CD4-positive, alpha-beta T cell treated with Interleukin-2 at 100 ng/mL for 4 hours (primary cell): ENCODE measurements at places on chromosomes 7 and 10.

DNA sequence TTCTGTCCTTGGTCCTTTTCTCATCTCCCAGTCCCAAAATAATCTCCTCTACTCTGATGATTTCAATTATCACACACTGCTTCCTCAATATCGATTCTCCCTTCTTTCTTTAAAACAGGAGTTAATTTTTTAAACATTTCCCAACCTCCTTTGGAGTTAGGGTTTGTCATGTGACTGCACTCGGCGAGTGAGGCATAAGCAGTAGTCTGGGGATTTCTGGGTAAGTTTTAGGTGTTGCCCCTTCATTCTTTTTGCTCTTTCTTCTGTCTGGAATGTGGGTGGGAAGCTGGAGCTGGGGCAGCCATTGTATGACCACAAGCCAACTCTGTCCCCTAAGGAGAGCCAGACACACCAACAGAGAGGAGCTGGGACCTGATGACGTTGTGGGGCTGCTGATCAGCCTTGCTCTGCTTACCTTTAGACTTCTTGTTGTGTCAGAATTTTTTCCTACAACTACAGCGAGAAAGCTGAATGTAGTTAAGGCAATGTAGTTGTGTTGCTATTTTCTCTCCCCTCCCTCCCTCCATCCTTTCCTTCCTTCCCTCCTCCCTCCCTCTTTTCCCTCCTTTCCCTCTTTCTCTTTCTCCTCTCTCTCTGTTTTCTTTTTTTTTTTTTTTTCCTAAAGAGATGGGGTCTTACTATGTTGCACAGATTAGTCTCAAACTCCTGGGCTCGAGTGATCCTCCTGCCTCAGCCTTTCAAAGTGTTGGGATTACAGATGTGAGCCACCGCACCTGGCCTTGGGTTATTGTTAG lies 6.5 kb upstream of the TSPAN14 start:
- DNase-seq, result no peak

GRCh38 chr10:73506491-73506890 lies 10.7 kb upstream of the PPP3CB start:
- no peak for DNase-seq

DNA sequence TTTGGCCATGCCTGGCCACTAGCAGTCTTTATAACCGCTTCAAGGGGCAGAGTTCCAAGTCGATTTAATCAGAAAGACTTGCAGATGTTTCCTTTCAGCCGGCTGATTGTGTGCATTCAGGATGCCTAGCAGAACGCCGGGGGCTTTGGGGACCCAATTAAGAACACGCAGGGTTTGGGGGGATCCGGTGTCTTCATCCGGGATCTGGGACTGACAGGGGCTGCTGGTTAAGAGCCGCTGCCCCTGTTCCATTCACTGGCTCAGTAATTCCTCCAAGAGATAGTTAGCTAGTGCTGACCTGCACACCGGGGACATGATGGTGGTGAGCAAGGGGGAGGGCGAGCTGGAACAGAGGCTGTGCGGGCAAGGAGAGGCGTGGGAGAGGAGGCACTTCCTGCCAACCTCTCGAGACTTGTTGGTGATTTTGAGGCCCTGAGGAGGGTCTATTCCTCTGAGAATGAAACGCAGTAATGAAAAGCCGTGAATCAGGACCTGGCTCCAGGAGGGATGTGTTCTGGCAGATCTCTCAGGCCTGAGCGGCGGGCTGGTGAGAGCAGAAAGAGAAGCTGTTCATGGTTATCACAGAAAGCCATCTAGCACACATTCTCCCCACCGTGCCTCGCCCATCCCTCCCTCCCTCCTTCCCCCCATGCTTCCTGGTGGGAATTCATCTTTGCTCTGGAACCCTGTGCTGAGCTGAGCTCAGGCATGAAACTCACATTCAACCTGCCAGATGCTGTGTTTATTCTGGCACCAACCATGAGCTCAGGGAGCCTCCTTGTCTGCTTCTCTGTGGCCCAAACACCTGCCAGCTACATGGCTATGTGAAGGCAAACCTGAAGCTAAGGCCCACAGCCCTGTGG lies 152.0 kb downstream of the CCDC3 start:
- no peak for DNase-seq

DNA sequence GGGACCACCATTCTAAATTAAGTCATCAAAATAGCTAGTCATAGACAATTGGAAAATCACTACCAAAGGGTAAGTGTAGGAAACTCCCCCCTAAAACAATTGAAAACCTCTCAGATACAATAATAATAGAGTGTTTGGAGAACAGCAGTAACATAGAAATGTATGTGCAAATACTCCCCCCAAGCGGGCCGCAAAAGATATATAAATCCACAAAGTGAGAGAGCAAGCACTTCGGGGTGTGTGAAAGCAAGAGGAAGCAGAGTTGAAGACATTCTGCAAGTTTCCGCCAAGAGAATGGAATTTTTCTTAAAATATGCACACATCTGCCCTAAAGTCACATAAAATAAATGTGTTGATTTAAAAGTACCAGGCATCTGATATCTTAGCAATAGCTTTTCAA lies 33.3 kb downstream of the CHCHD3 start:
- no peak for DNase-seq

DNA sequence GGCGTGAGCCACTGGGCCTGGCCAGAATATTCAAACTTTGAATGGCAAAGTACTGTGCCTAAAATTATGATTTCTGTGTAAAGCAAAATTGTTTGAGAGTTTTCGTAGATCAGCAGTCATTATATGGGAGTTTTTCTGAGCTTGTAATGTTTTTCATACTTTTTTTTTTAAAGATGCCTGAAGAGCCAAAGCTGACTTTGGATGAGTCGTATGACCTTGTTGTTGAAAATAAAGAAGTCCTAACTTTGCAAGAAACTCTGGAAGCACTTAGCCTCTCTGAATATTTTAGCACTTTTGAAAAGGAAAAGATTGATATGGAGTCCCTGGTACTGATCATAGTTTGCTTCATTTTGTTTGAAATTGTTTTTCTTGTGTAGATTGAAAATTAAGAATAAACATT lies 26.7 kb downstream of the SEC23IP start:
- DNase-seq, result no peak

DNA sequence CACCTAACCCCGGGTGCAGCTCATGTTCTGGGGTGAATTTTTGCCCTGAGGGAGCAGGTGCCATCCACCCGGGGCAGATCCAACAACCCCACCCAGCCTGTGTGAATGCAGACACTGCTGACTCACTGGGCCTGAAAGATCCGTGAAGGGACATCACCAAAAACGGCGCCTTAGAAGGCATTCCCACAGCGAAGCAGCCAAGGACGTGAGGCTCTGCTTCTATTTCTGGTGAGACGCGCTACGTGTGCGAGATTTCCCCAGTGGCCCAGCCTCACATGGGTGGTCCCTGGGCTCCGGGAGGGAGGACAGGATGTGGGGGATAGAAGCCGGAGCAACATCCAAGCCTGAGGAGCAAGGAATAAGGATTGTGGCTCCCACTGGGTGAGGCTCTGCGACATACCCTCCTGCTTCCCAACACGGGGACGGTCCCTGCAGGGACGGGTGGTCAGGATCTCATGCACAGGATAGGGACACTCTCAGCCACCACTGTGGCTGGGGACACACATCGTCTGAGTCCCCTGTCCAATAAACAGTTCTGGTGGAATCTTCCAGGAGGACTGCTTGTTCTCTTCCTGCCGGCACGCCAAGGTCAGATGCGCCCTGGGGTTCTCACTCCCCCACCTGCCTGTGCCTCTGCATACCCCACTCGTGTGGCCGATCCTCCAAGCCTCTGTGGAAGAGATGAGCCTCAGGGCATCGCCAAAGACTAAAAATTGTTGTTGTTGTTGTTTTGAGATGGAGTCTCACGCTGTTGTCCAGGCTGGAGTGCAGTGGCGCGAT lies 70.2 kb downstream of the ZRANB1 start:
- no peak for DNase-seq

DNA sequence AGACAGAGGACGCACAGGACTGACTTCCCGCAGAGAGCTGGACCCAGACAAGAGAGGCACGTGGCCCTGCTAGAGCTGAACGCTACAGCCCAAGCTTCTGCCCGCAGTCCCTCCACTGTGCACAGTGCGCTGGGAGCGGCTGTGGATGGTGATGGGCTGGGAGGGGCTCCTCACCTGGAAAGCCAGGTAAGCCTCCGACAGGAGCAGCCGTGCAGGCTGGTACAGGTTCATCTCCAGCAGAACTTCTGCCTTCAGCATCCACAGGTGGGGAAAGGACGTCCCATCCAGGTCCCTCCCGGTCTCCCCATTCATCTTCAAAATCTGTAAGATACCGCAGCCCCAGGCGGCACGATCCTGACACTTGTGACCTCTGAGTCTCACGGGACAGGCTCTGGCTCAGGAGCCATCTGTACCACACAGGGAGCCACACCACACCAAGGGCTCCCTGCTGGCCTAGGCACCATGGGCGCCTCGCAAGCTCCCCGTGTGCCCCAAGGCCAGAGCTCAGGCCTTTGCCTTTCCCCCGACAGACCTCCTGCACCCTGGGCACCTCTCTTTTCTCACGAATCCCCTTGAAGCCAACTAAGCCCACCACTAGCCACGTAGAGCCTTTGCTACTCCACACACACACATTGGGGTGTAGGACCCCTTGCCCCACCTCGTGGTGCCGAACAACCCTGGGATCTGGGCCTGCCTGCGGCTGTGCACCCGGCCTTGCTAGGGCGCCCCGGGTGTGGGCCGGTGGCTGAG lies 76.3 kb downstream of the CFAP46 start:
- DNase-seq, result no peak

DNA sequence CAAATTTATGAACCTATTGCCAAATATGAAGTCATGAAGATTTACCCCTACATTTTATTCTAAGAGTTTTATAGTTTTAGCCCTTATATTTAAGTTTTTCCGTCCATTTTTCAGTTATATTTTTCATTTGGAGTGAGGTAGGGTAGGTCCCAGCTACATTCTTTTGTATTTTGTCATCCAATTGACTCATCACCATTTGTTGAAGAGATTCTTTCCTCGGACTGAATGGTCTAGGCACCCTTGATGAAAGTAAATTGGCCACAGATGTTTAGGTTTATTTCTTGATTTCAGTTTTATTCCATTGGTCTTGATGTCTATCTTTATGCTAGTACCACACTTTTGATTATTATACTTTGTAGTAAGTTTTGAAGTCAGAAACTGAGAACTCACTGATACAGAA lies 22.7 kb downstream of the CYP2C19 start:
- no peak for DNase-seq

DNA sequence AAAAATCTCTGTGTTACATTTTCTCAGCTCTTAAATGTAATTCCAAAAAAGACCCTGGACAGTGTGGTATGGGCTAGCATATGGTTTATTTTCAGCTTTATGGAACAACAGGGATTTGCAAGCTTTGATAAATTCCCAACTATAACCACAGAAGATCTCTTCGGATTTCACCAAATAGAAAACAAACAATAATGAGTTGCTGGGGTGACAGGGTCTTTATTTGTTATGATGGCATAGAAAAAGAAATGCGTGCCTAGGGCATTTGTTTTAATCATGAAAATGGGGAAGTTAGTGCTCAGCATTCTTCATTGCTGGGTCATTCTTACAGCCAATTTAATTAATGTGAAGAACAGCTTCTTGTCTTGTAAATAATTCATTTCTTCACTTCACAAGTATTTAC lies 139.0 kb downstream of the LRRN3 start:
- DNase-seq, result no peak

GRCh38 chr10:33612116-33612515 lies 277.6 kb upstream of the NRP1 start:
- DNase-seq, result no peak

DNA sequence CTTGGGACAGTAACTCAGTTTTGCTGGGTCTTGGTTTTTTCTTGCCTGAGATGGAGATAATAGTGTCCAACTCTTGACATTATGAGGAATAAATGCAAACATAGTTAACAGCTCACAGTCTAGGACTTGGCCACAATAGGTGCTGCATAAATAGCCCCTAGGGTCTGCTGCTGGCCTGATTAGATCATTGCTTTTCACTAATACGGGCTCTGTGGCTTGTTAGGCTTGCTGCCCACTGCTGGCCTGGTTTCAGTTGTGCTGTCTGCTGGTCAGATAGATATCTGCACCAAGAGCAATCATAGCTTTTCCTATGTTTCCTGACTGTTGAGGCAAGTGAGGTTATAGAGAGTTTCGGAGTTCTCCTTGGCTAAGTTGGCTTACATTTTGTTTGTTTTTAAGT lies 246.1 kb downstream of the DNAJB9 start:
- no peak for DNase-seq

DNA sequence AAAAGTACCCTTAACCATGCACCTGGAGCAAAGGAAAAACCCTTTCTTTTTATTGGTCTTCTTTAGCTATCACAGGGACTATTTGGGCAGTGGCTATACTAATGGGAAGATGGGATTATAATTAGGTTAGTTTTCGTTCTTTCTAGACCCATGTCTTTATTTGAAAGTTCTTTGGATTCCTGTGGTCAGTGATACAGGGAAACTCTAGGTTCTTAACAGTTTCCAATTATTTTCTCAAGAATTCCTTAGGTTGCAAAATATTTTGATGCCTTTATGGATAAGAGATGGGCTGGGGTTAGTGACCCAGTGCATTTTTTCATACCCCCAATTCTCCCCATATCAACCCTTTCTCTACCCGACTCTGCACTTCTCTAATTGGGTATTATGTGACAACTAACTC lies 49.0 kb downstream of the ADD3 start:
- no peak for DNase-seq
